CD4-positive, alpha-beta memory T cell (primary cell): ENCODE measurements at places on chromosomes 5 and 9. TPM values are rescaled to one million over a fixed set of nuclear protein-coding genes. Genes with fewer than 3 reads are reported as not detected.

The FRMPD1 gene
- not detected for total RNA-seq

The CDH10 gene
- total RNA-seq, result not detected

The SPINK13 gene
- total RNA-seq, result not detected

The AIF1L gene
- 0.15 TPM for total RNA-seq

The ARHGEF37 gene
- total RNA-seq, result 0.96 TPM

- H3K27ac ChIP-seq, result no peak overlapping the region
- peaks cover 9% of the 10 kb centered on the region for H3K36me3 ChIP-seq
- no peak overlapping the region for H3K4me3 ChIP-seq
- no peaks in the 10 kb centered on the region for H3K27me3 ChIP-seq
- peaks cover 3% of the 10 kb centered on the region for H3K4me1 ChIP-seq
- no peak for DNase-seq
Observed at GRCh38 chr5:142929587-142929986, 159.4 kb downstream of the ARHGAP26 start.

DNA sequence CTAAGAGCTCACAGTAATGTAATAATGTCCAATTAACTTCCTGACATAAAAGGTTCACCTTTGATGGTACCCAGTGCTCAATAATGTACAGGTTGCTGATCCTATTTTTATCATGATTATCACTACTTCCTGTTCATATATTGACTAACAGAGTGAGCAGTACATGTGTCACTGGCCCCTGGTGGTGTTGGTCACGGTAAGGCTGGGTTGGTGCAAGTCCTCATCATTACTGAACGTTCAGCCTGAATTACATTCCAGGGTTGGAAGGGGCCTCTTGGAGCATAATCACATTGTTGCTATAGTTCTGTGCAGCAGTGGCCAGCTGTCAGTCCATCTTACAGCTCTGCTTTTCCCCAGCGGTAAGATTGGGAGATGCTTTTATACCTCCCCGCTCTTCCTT is 24.2 kb upstream of the CKMT2 start:
- H3K27me3 ChIP-seq, result no peaks in the 10 kb centered on the region
- H3K4me3 ChIP-seq, result no peak overlapping the region
- H3K4me1 ChIP-seq, result no peaks in the 10 kb centered on the region
- DNase-seq, result no peak

DNA sequence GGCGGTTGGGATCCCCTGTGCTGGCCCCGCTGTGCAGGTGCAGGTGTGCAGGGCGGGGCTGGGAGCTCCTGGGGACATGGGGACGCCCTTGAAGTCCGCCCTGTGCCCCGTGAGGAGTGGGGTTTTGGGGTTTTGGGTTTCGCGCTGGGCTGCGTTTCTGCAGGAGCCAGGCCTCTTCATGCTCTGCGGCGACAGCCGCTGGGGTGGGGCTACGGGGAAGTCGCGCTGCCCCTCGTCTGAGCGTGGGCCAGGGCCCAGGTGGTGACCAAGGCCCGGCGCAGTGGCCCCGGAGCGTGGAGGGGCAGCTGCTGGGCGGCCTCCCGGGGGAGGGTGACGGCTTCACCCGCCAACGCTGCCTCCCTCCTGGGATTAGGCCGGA is 47.8 kb upstream of the IRX4 start:
- no peaks in the 10 kb centered on the region for H3K36me3 ChIP-seq
- no peaks in the 10 kb centered on the region for H3K4me1 ChIP-seq
- no peak overlapping the region for H3K27ac ChIP-seq
- DNase-seq, result no peak
- H3K27me3 ChIP-seq, result no peaks in the 10 kb centered on the region

GRCh38 chr9:137178201-137178938 is 6.5 kb upstream of the TMEM210 start:
- H3K27me3 ChIP-seq, result no peaks in the 10 kb centered on the region
- no peak for DNase-seq
- no peaks in the 10 kb centered on the region for H3K4me1 ChIP-seq
- no peak overlapping the region for H3K4me3 ChIP-seq
- no peak overlapping the region for H3K27ac ChIP-seq
- H3K36me3 ChIP-seq, result peaks cover 22% of the 10 kb centered on the region

- H3K27ac ChIP-seq, result no peak overlapping the region
- H3K4me3 ChIP-seq, result no peak overlapping the region
- no peak for DNase-seq
- H3K36me3 ChIP-seq, result no peaks in the 10 kb centered on the region
Observed at GRCh38 chr5:81856948-81857928, 106.3 kb upstream of the SSBP2 start.

DNA sequence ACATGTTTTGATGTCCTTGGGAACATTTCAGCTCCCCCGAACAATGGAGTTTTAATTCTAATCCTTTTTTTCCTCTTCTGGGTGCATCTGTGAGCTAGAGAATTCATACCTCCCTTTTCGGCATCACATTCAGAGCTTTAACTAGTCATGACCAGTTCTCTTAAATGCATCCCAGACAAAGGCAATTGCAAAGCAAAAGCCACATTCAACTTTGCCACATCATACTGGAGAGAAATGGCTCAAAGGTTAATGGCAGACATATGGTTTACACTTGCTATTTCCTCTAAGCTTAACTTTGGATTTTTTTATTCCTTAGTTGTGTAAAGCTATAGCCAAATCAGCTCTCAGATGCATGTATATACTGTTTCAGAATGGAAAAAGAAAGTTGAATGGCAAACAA is 153.3 kb downstream of the ESM1 start:
- no peaks in the 10 kb centered on the region for H3K27me3 ChIP-seq
- H3K4me3 ChIP-seq, result no peak overlapping the region
- no peak for DNase-seq
- peaks cover 12% of the 10 kb centered on the region for H3K4me1 ChIP-seq

DNA sequence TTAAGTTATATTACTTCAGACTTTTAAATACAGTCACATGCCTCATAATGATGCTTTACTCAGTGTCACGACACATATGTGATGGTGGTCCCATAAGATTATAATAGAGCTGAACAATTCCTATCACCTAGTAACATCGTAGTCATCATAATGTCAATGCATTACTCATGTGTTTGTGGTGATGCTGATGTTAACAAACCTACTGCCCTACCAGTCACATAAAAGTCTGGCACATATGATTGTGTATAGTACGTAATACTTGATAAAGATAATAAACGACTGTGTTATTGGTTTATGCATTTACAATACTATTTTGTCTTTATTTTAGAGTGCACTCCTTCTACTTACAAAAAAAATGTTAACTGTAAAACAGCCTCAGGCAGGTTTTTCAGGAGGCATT is 103.7 kb downstream of the PAM start:
- no peak overlapping the region for H3K4me3 ChIP-seq
- H3K27ac ChIP-seq, result no peak overlapping the region
- DNase-seq, result no peak
- H3K4me1 ChIP-seq, result no peaks in the 10 kb centered on the region
- no peaks in the 10 kb centered on the region for H3K27me3 ChIP-seq

- H3K4me3 ChIP-seq, result no peak overlapping the region
- no peak overlapping the region for H3K27ac ChIP-seq
- H3K4me1 ChIP-seq, result peaks cover 20% of the 10 kb centered on the region
- DNase-seq, result no peak
- peaks cover 12% of the 10 kb centered on the region for H3K36me3 ChIP-seq
- H3K27me3 ChIP-seq, result no peaks in the 10 kb centered on the region
Observed at GRCh38 chr5:150703762-150704161, 2.9 kb upstream of the RBM22 start.

DNA sequence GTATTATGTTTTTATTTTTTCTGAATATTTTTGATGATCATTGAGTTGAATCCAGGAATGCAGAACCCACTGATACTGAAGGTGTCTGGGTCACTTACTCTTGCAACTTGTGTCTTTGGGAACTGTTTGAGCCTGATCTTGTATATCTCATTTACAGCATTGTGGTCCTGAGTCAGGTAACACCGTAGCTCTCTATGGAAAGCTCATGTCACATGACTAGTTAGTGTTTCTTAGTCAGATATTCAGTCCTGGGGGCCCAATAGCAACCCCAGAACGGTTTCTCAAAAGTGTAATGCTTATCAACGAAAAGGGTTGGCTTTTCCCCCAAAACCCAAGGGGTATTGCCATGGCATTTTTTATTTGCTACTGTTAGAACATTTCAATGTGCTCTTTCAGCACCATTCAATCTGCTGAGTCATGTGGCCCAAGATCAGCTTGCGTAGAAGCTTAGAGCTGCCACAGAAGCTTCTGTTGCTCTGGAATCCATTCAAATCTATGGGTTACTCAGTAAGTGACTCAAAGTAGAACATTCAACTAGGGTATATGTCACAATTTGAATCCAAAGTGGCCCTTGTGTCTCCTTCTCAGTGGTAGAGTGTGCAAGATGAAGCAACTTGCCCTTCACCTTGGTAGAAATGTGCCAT is 12.1 kb upstream of the PTAR1 start:
- no peak overlapping the region for H3K4me3 ChIP-seq
- no peaks in the 10 kb centered on the region for H3K27me3 ChIP-seq
- H3K36me3 ChIP-seq, result no peaks in the 10 kb centered on the region
- H3K4me1 ChIP-seq, result no peaks in the 10 kb centered on the region
- DNase-seq, result no peak

GRCh38 chr5:119315516-119315949 is 40.3 kb upstream of the TNFAIP8 start:
- H3K36me3 ChIP-seq, result no peaks in the 10 kb centered on the region
- H3K4me1 ChIP-seq, result peaks cover 96% of the 10 kb centered on the region
- H3K27me3 ChIP-seq, result no peaks in the 10 kb centered on the region
- peak overlapping the region; percentile 41 for H3K27ac ChIP-seq
- peak; percentile 68 for DNase-seq

GRCh38 chr9:16143947-16144890 is 591.4 kb downstream of the CCDC171 start:
- no peaks in the 10 kb centered on the region for H3K4me1 ChIP-seq
- no peaks in the 10 kb centered on the region for H3K36me3 ChIP-seq
- H3K27ac ChIP-seq, result no peak overlapping the region
- no peak overlapping the region for H3K4me3 ChIP-seq
- DNase-seq, result no peak
- no peaks in the 10 kb centered on the region for H3K27me3 ChIP-seq

DNA sequence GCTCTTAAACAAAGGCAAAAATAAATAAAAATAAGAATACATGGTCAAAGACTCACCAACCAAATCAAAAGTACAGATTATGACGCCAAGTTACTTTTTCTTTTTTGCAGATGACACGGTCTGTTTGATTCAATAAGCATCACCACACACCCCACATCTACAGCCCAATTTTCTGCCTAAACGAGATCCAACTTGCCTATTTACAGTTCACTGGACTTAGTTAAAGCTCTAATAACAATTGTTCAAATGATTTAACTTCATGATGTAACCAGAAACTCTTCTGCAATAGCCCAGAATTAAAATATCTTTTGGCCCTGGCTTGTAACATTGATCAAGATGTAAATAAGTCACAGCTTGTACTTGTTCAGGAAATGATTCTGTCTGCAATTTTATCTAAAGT is 590.3 kb upstream of the C9orf72 start:
- H3K36me3 ChIP-seq, result no peaks in the 10 kb centered on the region
- H3K27ac ChIP-seq, result no peak overlapping the region
- H3K4me3 ChIP-seq, result no peak overlapping the region

DNA sequence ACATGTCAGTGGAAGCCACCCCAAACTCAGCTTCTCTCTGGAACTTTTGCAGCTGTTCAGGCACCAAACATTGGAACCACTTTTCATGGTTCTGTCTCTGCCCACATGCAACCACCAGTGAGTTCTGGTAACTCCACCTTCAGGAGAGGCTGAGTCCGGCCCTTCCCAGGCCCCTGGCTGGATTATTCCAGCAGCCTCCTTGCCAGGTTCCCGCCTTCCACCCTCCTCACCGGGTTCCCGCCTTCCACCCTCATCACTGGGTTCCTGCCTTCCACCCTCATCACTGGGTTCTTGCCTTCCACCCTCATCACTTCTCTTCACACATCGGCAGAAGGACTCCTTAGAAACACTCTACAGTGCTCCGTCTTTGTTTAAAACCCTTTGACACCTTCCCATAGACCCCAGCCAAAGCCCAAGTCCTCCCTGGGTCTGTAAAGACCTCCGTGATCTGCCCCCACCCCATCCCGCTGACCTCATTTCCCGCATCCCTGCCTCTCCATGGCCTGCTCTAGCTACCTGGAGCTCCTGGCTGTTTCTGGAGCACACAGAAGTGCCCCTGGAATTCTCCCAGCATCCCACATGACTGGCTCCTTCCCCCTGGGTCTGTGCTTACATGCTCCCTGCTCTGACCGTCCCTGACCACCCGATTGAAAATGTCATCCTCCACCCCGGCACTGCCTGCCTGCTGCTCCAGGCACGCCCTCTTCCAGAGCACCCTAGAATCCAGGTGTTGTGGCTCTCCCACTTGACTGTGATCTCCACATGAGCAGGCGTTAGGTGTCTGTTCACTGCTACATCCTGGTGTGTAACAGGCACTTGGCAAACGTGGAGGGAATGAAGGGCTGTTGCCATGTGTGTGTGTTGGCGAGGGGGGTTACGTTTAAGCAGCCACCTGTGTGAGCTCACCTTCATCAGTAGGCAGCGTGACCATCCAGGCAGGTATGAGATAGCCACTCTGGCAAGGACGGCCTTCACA is 17.7 kb downstream of the ROPN1L start:
- no peak overlapping the region for H3K4me3 ChIP-seq
- DNase-seq, result no peak
- no peak overlapping the region for H3K27ac ChIP-seq
- no peaks in the 10 kb centered on the region for H3K36me3 ChIP-seq
- H3K27me3 ChIP-seq, result no peaks in the 10 kb centered on the region
- no peaks in the 10 kb centered on the region for H3K4me1 ChIP-seq

GRCh38 chr9:116237456-116237855 is 83.9 kb downstream of the PAPPA start:
- no peaks in the 10 kb centered on the region for H3K4me1 ChIP-seq
- no peak overlapping the region for H3K4me3 ChIP-seq
- no peaks in the 10 kb centered on the region for H3K36me3 ChIP-seq
- no peaks in the 10 kb centered on the region for H3K27me3 ChIP-seq

DNA sequence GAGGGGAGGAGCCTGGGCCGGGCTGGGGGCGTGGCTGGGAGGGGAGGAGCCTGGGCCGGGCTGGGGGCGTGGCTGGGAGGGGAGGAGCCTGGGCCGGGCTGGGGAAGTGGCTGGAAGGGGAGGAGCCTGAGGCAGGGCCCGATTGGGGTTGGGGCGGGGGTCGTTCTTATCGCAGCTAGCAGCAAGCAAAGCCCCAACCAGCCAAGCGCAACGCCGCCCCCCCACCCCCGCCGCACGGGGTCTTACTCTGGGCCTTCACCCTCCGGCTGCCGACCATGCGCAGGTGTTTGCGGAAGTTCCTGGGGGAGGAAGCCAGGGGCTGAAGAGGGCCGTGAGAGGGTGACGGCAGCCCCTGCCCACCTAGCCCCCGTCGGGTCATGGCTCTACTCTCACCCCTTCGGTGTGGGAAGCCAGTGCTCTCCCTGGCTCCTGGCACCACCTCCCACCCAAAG is 5.0 kb downstream of the NSMF start:
- peaks cover 60% of the 10 kb centered on the region for H3K4me1 ChIP-seq
- DNase-seq, result peak; percentile 31
- H3K4me3 ChIP-seq, result peak overlapping the region; percentile 40
- no peak overlapping the region for H3K27ac ChIP-seq
- H3K27me3 ChIP-seq, result no peaks in the 10 kb centered on the region

DNA sequence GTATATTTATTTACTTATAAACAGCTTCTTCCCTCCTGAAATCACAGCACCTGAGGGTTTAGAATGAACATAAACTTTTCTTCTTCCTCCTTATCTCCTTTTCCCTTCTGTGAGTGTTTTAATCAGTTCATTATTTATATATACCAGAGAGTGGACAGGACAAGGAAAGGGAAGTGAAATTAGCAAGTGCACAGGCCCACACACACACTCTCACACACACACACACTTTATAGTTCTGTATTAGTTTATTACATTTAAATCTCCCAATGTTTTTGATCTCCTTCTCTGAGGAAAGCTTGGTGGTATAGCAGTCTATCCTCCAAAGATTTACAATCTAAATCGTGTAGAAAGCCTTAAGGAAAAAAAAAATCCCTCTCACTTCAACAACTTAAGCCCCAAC is 353.5 kb downstream of the NDUFS4 start:
- H3K36me3 ChIP-seq, result no peaks in the 10 kb centered on the region
- H3K4me3 ChIP-seq, result no peak overlapping the region
- no peaks in the 10 kb centered on the region for H3K4me1 ChIP-seq
- no peak overlapping the region for H3K27ac ChIP-seq
